ENCODE measurements at places on chromosomes 4 and X.

DNA sequence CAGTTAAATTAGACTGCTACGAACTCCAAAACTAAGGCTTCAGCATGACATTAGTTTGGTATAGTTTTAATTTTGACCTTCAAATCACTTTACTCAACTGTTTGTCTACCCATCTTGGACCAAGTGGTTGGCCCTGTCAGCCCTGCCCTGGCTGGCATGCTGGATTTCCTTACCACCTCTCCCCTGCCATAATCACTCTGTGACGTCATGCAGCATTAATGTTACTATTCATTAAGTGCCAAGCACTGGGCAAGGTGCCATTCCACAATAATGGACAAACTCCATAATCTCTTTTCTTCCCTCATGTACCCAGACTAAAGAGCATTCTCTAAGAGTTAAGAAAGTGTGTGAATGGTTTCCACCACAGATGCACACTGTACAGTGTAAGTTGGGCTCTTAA, 277.0 kb upstream of the INTU start:
- no peak for DNase-seq

DNA sequence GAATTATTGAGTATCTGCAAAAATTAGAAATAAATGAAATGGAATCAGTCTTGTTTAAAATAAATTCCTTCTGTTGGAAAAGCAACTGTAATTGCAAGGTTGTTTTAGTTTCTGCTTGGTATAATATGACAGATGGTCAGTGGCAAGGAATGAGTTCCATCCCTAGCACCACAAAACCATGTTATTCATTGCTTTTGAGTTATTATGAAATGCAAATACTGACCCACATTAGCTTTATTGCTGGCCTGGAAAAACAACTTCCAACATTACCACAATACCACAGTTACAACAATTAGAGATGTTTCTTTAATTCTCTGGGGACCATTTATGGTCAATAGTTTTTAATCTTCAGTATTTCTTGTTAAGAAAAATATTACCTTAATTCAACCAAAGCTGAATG, 194.4 kb downstream of the TMA16 start:
- no peak for DNase-seq

GRCh38 chrX:133527415-133527814, 112.1 kb upstream of the GPC4 start:
- DNase-seq = no peak

DNA sequence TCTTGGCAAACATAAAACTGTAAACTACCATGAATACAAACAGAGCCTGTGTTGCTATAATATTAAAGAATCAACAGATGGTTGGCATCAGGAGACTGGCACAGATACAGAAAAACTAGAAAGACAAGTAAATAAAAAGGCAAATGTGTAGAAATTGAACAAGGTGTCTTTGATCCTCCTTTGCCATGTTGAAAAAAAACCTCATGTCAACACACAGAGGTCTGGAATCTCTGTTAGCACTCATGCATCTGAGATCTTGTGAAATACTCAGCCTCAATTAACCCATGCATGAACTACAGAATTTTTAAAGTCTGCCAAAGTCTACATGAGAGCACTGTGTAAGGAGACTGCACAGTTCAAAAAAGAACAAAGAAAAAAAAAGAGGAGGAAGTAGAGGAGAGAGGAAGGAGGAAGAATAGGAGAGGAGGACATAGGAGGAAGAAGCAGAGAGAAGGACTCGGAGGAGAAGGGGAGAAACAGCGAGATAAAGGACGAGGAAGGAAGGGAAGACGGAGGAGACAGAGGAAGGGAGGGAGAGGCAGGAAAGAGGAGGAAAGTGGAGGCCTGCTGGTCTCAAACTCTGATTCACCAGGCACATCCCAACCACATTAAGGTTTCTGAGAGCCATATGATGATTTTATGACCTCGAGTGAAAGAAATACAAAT, 52.8 kb downstream of the PRDM5 start:
- no peak for DNase-seq
